ENCODE measurements at places on chromosomes 2 and 18.

DNA sequence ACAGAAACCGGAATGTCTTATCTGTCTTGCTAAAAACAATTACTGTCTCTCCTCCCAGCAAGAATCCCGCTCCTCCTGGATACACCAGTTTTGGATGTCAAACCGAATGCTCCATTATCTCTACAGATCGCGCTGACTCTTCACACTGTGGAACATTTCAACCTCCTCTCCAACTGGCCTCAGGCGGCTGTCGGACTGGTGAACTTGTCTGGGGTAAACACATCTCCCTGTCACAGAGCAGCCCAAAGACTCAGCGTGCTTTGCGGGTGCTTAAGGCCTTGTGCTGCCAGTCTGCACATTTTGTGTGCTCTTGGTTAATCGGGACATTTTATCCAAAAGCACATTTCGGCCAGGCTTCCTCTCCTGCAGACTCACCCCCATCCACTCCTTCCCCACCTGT is 173.1 kb downstream of the ICOS start:
- DNase-seq, result no peak

- no peak for DNase-seq
Observed at GRCh38 chr2:167579826-167580225, 667.6 kb downstream of the STK39 start.

DNA sequence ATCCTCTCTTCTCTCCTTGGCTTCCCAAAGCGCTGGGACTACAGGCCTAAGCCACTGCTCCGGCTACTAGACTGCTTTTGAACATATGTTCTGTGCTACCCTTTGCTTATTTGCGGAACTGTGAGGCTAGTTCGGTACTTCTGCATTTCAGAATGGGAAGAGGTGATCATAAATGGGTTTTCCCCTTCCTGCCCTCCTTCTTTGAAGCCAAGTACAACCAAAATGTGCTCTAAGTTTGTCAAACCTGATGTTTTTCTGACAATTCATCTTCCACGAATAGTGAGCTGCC is 1.7 kb upstream of the ESCO1 start:
- DNase-seq, result no peak

DNA sequence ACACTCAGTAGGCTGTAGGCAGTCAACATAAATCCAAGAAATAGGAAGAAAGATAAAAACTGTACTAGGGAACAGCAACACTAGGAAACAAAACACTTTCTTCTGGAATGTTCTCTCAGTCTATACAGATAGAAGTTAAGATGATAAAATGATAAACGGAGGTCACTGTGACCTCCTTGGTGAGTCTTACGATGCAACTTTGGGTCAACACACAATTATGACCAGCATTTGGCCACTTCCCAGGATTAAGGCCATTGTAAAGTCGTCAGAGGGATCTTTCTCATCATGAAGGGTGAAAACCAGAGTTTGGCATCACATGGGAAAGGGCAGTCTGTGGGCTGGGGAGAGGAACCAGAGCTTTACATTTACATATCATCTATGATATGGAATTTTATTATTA is 33.4 kb downstream of the LAMA3 start:
- no peak for DNase-seq

DNA sequence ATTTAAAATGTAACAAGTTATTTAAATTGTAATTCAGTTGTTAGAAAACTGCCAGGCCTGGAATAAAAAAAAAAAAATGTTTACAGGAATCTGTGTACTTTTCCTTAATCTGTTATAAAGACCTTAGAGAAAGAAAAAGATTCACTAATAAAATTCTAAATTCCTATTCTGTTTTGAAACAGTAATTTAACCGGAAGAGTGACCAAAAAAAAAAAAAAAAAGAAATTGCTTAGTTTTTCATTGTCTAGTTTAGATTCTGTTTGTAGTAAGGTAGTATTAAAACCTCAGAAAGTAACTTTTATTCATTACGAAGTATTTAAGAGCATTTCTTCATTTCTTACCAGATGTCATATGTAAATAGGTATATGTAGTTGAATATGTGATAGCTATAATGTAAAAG is 2.5 kb downstream of the REL start:
- DNase-seq, result no peak

GRCh38 chr2:119625226-119625625 is 53.8 kb upstream of the TMEM177 start:
- no peak for DNase-seq

GRCh38 chr2:179264368-179265081 is at the start of gene SESTD1:
Gene SESTD1 (minus strand): TSS chr2:179264832. CDS start chr2:179191841, 72,991 bp downstream.
- DNase-seq, result peak; percentile 86

GRCh38 chr2:233332125-233332524 is 22.2 kb upstream of the DGKD start:
- DNase-seq, result no peak

DNA sequence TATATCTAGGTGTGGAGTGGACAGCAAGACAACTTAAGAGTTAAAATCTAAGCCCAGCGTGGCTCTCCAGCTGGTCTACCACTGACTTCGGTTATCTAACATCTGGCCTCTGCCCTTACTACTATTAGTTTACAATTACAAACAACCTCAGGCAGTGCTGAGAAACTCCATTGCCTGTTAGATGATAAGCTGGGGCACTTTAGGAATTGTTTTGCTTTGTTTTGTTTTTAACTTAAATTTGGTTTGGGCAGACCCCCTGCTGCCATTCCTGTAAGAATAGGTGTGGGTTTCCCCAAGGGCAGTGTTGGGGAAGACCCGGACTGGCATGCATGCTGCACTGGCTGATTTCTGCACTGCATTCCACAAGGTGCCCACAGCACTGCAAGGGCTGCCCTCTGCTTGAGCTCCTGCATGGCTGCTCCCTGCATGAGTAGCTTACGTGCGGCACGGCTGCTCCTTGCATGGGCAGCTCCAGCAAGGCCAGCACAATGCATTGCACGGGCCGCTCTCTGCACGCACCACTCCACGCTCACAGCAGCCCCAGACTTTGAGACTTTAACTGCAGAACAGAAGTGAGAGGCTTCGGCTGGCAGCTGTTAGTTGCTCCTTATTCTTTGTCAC is 74.2 kb upstream of the SERTAD2 start:
- DNase-seq, result no peak

DNA sequence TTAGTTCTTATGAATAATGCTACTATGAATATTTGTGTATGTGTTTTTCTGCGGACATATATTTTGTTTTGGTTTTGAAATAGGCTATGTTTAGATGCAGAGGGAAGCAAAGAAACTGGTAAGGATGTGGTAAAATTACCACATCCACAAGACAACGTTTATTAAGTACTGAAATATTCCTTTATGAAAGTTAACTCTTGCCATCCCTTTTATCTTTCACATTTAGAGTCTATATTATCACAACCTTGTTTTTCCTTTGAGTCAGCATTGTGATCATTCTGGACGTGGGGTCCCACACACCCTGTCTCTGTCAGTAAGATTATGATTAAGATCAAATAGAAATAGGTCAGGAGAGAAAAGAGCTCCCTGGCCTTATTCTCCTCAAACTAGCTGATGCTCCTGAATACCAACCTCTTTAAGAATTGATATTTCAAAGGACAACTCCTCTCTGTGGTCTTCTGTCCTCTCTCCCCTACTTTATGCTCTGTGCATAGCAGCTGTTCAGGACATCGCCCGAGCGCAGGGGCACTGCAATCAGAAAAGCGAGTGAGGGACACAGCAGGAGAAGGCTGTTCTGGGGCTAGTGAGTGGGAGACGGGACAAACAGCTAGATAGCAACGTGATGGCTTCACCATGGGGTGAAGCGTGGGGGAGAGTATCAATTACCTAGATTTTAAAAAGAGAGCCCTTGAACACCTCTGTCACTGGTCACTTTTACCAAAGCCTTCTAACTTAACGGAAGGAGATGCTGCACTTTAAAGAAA is 12.2 kb downstream of the METAP1D start:
- DNase-seq, result no peak

GRCh38 chr2:208990716-208991115 is 433.1 kb upstream of the MAP2 start:
- DNase-seq, result no peak

- no peak for DNase-seq
Observed at GRCh38 chr2:84137034-84137433, 322.0 kb downstream of the SUCLG1 start.

DNA sequence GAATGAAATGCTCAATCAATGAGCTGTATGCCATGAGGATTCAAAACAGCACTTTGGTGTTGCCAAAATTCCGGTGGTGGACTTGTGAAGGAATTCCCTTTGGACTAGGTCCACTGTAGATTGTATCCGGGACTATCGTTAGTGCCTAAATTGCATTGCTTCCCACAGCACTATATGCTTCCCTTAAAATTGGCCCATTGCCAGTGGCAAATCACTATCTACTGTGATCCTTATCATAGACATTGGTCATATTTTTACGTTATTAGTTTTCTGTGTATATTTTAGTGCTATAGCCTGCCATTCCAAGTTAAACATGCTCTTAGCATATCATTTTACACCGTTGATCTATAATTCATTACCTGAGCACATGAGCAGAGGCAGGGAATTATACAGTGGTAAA is 1.7 kb downstream of the PJVK start:
- no peak for DNase-seq

DNA sequence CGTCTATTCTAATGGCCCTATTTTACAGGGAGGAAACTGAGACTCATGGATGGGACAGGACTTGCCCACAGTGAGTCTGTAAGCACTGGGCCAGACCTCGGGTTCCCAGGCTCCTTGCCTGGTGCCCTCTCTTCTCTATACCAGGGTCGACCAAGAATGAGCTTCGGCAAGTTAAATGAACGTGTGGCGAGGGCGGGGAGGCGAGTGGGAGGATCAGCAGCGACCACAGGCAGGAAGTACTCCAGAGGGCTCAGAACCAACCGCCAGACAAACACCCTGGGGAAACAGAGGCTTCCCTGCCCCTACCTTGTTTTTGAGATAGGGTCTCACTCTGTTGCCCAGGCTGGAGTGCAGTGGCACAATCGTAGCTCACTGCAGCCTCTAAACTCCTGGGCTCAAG is 177.7 kb upstream of the SMAD2 start:
- no peak for DNase-seq

DNA sequence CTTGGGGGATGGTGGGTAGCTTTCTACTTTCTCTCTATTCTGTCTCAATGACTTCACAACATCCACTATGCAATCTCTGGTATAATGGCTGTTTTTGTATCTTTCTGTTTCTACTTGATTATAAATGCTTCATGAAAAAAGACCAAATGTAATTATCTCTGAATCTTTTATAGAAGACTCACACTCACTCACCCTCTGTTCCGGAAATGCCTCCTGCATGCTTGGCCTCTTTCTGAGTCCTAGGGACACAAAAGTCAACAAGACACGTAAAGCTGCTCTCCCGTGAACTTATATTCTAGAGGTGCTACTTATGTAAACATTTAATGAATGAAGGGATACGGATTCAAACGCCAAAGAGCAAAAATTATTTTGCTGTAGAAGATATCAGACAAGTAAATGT is 502.2 kb upstream of the SOX11 start:
- DNase-seq, result no peak

DNA sequence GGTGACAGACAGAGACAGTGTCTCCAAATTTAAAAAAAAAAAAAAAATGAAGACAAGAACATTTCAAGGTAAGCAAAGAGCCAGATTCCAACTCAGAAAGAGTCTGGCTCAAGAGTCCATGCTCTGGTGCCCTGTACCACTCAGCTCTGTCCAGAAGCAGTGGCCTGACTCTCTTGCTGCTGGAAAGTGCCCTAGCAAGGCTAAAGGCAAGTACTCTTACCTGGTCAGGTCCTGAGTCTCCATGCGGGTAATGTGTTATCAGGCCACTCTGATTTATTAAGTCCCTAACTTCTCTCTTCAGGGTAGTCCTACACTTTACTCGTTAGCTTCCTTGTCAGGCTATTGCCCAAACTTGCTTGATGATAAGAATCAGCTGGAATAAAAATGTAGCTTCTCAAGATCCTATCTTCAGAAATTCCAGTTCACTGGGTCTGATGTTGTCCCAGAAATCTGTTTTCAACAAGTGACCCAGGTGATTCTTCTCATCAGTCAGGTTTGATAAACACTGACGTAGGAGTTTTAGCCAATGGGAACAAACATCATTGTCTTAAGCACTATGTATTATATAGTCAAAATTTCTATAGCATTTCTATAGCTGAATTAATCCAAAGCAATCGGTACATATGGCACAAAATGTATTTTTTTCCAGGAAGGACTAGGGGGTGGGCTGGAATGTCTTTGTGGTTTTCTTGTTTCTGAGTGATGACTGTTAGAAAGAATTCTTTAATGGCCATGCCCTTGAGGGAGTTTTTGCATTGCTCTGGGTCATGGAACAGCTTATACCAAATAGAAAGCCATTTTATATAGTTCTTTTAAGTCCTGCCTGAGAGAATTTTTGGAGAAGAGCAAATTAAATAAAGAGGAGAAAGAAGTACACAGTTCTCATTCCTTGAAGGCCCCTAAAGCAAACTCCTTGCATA is 139.9 kb upstream of the DNMT3A start:
- DNase-seq, result no peak

DNA sequence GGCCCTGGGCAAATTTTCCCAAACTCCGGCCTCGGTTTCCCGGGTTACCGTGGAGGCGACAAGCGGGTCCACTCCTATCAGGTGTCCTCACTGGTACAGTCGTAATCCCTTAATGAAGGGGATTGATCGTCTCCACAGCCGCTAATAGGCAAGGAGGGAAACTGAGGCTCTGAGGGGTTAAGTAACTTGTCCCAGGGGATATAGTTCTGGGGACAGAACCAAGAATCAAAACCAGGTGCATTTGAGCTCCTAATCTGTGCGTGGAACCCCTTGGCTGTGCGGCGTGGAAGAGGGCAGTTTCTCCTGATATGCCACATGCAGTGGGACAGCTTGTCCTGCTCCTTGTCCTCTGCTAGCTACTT is 157.2 kb downstream of the CYRIA start:
- no peak for DNase-seq

GRCh38 chr2:185787227-185788145 is 48.9 kb downstream of the FSIP2 start:
- no peak for DNase-seq

- no peak for DNase-seq
Observed at GRCh38 chr18:77223221-77223639, 26.4 kb upstream of the GALR1 start.

DNA sequence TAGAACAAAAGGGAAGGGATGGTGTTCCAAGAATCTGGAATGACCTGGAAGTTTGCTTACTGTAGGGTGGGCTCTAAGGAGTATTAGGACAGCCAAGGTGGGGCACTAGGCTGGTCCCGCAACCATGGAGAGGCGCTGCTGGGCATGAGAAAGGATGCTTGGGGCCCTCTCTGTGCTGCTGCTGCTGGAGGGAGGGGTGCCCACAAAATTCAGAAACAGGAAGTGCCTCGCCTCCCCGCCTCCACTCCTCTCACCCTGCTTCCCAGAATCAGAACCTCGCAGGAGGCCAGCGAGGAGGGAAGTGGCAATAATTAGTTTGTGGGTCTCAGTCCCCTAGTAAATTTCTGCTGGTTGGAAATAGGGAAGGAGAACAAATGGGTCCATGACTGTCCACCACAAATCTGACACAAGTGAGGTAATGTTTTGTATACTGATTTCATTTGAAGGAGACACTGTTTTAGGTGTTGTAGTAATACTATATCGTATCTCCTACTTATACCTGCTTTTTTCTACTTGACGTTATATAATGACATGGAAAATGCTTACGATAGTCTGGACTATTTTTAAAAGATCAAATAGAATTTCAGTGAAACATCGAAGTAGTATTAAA is 7.9 kb upstream of the PDCL3 start:
- no peak for DNase-seq

GRCh38 chr2:86118130-86118529 is 12.1 kb downstream of the PTCD3 start:
- DNase-seq, result no peak

GRCh38 chr2:161386228-161386824 is 29.8 kb upstream of the TBR1 start:
- DNase-seq, result no peak

GRCh38 chr2:7840651-7841380 is 841.0 kb upstream of the ID2 start:
- DNase-seq, result no peak

- DNase-seq, result no peak
Observed at GRCh38 chr2:206978746-206979145, 39.4 kb downstream of the CPO start.

Measured in left hindlimb (tissue), 1 donor.